Brain microvascular endothelial cell (primary cell): ENCODE measurements at places on chromosomes 13 and 19.

DNA sequence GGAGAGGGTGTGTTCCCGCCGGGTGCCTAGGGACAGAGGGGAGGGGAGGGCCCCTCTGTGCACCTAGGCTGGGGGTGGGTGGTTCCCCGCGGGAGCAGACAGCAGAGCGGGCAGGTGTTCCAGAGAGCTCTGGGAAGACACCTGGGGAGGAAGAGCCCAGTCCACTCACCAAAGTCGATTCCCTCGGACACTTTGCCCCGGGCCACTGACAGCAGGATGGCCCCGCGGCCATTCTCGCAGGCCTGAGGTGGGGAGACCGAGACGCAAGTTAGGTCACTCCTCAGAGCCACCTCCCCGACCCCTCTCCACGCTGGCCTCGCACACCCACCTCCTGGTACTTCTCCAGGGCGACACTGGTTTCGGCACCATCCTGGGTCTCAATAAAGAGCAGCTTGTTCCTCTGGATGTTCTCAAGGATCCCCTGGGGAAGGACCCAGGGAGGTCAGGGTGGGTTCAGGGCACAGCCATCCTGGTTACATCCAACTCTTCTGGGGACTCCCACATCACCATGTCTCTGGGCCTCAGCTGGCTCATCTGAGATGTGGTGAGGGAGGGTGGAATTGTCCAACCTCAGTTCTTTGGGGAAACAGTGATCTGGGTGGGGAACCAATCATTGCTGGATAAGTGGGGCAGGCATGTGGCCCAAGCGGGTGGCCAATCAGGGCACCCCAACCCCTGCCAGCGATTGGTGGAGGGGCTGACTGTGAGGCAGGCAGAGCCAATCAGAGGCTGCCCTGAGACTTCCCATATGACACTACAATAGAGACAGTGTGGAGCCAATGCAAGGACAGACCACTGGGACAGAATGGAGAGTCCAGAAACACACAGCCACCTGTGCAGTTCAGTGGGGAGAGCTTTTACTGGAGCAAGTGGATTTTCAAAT lies 12.6 kb downstream of the KLC3 start:
- DNase-seq, result no peak

- DNase-seq, result no peak
These were observed 7.2 kb downstream of the CPB2 start for GRCh38 chr13:46097663-46098062.

GRCh38 chr19:35879770-35880317 lies 11.5 kb downstream of the APLP1 start:
- DNase-seq, result peak; percentile 88

- no peak for DNase-seq
These were observed 174.7 kb downstream of the DLEU7 start for GRCh38 chr13:50668691-50669271.

DNA sequence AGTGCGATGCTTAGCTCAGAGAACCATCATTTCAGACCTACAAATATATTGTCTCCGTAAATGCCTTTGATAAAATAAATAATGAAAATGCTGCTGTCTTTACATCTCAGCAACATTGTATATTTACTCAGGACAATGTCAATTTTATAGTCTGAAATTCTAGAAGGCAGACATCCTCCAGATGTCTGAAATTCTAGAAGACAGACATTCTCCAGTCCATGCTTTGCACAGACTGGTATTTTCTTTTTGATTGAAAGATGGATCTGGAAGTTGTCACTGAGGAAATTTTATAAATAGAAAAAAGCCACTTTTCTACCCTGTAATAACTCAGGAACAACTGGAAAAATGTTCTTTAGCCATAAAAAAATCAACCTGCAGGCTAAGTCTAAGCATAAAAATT lies 2293.3 kb downstream of the PCDH9 start:
- no peak for DNase-seq

- DNase-seq, result no peak
These were observed 394.7 kb upstream of the KLF12 start for GRCh38 chr13:74528734-74529513.

- DNase-seq, result no peak
These were observed 21.7 kb upstream of the ZNF429 start for GRCh38 chr19:21483589-21484170.

GRCh38 chr13:75326173-75327134 lies 155.5 kb downstream of the TBC1D4 start:
- DNase-seq, result peak; percentile 17
